ENCODE measurements at places on chromosomes 7 and 10.

GRCh38 chr10:79209340-79209739 lies 137.9 kb upstream of the PPIF start:
- no peak for DNase-seq

DNA sequence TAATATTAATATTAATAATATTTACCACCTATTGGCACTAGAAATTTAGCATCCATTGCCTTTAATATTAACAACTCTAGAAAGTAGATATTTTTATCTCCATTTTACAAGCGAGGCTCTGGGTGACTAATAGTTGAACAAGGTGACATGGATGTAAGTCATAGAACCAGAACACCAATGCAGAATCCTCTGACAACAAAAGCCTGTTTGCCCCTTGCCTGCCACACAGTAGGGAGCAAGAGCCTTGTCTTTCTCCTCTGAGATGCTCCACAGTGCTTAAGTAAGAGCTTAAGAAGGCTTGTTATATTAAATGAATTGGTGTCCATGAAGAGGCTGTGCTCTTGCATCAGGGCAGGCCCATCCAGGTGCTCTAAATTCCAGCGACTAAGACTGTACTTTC lies 51.2 kb upstream of the LBX1 start:
- no peak for DNase-seq

DNA sequence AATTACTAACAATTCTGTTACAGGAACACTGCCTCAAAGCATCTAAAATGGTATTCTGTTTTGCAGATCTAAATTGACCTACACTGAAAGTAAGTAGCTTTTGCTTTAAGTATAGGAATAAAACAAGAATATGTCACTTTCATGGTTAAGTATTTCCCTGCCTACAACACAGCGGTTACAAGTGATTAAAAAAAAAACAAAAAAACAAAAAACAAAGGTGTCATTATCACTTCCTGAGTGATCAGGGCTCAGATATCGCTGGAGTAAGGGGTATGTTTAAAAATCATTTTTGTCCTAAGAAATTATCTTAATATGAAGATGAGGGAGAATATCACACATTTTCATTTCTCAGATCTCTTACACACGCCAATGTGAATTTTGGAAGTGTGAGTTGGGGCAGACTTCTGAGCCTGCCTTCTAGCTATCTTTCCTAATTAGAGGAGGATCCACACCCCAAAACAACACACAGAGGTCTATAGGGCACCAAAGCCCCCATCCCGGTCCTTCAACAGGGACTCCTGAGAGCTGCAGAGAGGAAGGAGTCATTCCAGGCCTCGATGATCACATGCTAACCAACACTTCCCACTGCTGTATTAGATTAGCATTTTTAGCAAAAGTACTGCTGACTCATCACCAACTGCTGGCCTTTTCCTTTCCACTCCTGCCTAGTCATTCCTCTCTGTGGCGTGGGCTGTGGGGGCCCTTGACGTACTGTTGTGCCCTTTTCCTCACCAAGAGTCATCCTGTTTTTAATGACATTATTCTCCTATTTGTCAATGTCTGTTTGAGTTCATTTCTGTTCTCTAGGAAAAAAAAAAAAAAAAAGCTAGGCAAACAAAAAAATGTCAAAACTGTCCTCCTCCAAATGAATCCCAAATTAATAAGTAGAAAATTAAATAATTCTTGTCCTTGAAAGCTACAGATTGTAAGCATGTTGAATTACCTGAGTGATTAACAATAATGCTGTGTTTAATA lies 31.2 kb downstream of the PRTFDC1 start:
- DNase-seq, result no peak

GRCh38 chr7:135206941-135207391 lies 4.4 kb downstream of the WDR91 start:
- DNase-seq, result no peak

- DNase-seq, result no peak
Measured at GRCh38 chr10:22626784-22627183, 87.6 kb downstream of the PIP4K2A start.

All from SW480 (cell line).